ENCODE measurements at places on chromosomes 6 and 20. TPM values are rescaled to one million over a fixed set of nuclear protein-coding genes. Genes with fewer than 3 reads are reported as not detected.

The TSBP1 gene
- total RNA-seq: not detected

GRCh38 chr20:3297079-3297378 is 58.0 kb upstream of the SLC4A11 start:
- DNase-seq: no peak
- no peak overlapping the region for H3K4me3 ChIP-seq

DNA sequence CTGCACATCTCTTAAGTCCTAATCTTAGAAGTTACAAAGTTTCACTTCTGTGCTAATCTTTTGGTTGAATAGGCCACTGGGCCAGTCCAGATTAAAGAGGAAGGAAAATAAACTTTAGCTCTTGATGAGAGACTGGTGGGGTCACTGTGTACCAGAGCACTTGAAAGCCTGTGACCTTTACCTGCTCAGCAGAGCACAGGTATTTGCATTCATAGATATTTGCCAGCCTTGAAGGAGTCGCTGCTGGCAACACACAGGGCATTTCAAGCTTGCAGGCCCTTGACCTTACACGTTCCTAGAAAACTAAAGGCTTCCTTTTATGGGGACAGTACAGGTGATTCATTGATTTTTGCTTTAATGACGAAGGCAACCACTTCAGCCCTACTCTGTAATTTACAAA is 108.4 kb upstream of the SLC22A23 start:
- no peak overlapping the region for H3K27ac ChIP-seq
- DNase-seq: no peak
- no peaks in the 10 kb centered on the region for H3K36me3 ChIP-seq
- no peak overlapping the region for H3K4me3 ChIP-seq

The BPIFB4 gene
- not detected for total RNA-seq

The NFATC2 gene
- 14.0 TPM for total RNA-seq

The LRRC73 gene
- total RNA-seq: 0.58 TPM

DNA sequence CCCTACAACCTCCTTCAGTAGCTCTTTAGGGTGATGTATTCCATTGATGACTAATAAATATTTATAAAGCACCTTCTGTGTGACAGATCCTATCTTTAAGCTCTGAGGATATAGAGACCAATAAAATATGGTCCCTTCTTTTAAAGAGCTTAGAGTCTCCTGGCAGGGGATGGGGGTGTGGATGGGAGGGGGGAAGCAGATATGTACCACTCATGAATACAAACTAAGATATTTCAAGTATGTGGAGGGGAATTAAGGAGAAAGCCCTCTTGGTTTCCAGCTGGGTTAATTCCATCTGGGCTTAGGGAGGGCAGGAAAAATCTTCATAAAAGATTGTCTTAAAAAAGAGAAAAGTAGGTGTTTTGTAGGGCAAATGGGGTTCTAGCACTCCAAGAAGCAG is 21.6 kb upstream of the FBXO9 start:
- peaks cover 24% of the 10 kb centered on the region for H3K36me3 ChIP-seq
- no peak for DNase-seq
- no peak overlapping the region for H3K4me3 ChIP-seq
- H3K27ac ChIP-seq: no peak overlapping the region

The CEP85L gene
- total RNA-seq: 20.6 TPM

DNA sequence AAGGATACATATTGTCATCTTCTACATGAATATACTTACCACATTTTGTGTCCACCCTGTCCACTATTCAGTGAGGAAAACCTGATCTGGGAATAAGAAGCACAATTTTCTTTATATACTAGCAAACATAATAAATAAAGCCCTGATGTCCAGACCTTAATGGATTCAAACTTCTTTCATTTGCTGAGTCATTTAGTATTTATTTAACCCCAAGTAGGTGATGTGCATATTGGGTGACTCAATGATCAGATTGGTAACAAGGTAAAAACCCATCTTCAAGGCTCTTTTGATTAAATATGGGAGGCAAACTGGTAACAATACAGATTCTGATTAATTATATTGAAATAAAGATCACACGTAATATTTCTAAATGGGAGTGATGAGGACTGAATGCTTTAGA is 1159.8 kb upstream of the EYS start:
- H3K27me3 ChIP-seq: no peaks in the 10 kb centered on the region
- no peak overlapping the region for H3K27ac ChIP-seq
- H3K4me1 ChIP-seq: no peaks in the 10 kb centered on the region
- H3K4me3 ChIP-seq: no peak overlapping the region
- no peaks in the 10 kb centered on the region for H3K36me3 ChIP-seq
- DNase-seq: no peak

- no peak overlapping the region for H3K27ac ChIP-seq
- H3K36me3 ChIP-seq: no peaks in the 10 kb centered on the region
- H3K27me3 ChIP-seq: peaks cover 7% of the 10 kb centered on the region
- no peak for DNase-seq
Measured at GRCh38 chr20:1287306-1287705, 21.2 kb downstream of the SNPH start.

The TDRD6 gene
- 0.51 TPM for total RNA-seq

- H3K27ac ChIP-seq: peak overlapping the region; percentile 17
- peaks cover 29% of the 10 kb centered on the region for H3K4me1 ChIP-seq
- H3K36me3 ChIP-seq: peaks cover 4% of the 10 kb centered on the region
Measured at GRCh38 chr6:134287859-134288537, 29.9 kb downstream of the SGK1 start.

- H3K27ac ChIP-seq: no peak overlapping the region
- H3K27me3 ChIP-seq: no peaks in the 10 kb centered on the region
- H3K4me1 ChIP-seq: no peaks in the 10 kb centered on the region
- H3K4me3 ChIP-seq: no peak overlapping the region
- H3K36me3 ChIP-seq: peaks cover 24% of the 10 kb centered on the region
Measured at GRCh38 chr6:142218446-142218845, 71.4 kb downstream of the VTA1 start.

The CLPSL1 gene
- not detected for total RNA-seq

DNA sequence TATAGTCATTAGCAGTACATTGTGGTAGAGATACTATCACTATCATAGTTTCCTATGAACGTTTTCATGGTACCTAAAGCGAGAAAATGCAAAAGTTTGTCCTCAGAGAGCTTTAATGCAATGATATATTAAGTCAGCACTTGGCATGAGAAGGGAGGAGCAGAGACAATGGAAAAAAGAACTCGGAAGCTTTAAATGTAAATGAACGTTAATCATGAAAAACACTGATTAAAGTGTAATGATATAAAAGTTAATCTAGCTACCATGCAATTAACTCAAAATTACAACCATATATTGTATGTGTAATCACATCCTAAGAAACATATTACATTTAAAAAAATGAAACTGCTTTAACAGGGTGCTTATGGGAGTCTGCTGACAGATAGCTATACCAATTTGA is 282.7 kb downstream of the HDGFL1 start:
- no peak for DNase-seq
- H3K27ac ChIP-seq: peak overlapping the region; percentile 39
- H3K36me3 ChIP-seq: peaks cover 3% of the 10 kb centered on the region
- peaks cover 8% of the 10 kb centered on the region for H3K4me1 ChIP-seq

DNA sequence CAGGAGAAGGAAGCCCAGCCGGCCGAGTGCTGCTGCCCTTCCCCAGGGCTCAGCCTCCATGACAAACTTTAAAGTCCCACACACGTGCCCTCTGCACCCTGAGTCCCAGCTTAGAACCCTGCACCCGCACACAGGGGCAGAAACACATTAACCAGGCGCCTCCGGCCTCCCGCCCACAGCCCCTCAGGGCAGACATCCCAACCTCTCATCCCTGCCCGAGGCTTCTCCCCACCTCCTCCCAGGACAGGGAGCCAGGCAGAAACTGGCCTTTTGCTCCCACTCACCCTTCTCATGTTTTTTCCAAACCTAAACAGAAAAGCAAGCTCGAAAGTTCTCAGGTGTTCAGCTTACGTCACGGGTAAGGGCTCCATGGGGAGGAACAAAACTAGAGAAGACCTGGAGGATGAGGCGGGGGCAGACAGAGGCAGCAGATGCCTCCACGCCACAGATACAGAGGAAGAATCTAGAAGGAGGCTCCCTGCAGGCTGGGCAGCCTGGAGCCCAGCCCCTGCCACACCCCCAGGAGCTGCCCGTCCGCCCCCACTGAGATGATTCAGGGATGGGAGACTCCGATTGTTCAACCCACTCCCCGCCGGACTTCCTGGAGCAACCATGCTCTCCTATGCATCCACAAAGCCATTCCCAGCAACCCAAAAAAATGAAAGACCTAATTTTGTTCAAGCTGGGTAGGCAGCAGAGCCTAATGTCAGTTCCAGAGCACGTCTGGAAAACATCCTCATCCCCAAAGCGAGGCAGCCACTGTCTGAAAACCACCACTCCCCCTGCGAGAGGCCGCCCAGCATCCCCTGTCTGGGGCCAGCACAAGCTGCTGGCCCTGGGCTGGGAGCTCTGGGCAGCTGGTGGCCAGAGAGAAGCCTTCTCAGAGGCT is 8.8 kb downstream of the KCNQ2 start:
- no peaks in the 10 kb centered on the region for H3K36me3 ChIP-seq
- peaks cover 68% of the 10 kb centered on the region for H3K27me3 ChIP-seq
- no peak overlapping the region for H3K27ac ChIP-seq
- no peaks in the 10 kb centered on the region for H3K4me1 ChIP-seq
- DNase-seq: no peak
- no peak overlapping the region for H3K4me3 ChIP-seq

DNA sequence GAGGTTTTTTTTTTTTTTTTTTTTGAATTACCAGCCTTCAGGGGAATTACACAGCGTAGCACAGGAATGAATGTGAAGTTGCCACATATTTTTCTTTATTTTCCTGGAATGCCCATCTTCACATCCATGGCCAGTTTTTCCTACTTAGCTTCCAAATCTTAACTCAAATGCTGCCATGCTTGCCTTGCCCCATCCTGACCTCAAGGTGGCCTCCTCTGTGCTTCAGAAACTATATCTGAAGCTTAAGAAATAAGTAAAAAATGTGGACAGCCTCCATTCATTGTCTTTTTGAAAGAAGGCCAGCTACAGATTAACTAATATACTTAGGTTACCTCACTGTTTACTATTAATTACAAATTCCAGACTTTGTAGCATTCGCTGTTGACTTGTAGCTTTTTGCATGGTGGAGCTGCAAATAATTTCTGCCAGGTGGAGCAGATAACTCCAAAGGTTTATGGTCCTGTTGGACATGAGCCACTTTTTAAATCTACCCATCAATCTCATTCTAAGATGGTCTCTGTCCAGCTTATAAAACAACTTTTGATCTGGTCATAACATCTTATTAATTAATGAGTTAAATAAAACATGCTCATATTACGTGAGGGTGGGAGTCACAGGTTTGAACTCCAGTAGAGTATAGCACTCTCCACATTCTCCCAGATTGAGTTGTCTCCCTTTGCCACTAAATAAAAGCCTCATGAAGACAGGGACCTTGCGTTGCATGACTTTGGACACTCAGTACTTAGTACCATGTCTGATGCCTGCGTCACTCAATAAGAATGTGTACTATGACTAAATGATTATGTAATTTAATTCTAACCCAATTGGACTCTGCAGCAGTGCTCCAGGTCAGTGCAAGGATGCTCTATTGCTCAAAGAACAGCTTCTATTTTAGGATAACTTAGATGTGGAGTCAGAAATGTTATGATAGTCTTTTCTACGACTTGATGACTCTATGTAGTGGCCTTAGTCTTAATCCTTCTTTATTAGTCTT is 678.6 kb upstream of the CITED2 start:
- no peak overlapping the region for H3K4me3 ChIP-seq
- peaks cover 58% of the 10 kb centered on the region for H3K4me1 ChIP-seq
- no peaks in the 10 kb centered on the region for H3K36me3 ChIP-seq
- peak overlapping the region; percentile 47 for H3K27ac ChIP-seq
- no peaks in the 10 kb centered on the region for H3K27me3 ChIP-seq

GRCh38 chr6:75752365-75752764 is 3.3 kb downstream of the MYO6 start:
- no peak for DNase-seq
- peak overlapping the region; percentile 32 for H3K4me3 ChIP-seq
- no peaks in the 10 kb centered on the region for H3K27me3 ChIP-seq
- peaks cover 37% of the 10 kb centered on the region for H3K4me1 ChIP-seq
- peak overlapping the region; percentile 91 for H3K27ac ChIP-seq

- H3K27ac ChIP-seq: no peak overlapping the region
- no peak for DNase-seq
Measured at GRCh38 chr20:56487216-56487615, 18.8 kb downstream of the RTF2 start.

GRCh38 chr20:50625986-50626677 is 65.2 kb downstream of the RIPOR3 start:
- DNase-seq: no peak
- H3K27me3 ChIP-seq: no peaks in the 10 kb centered on the region
- H3K4me1 ChIP-seq: peaks cover 15% of the 10 kb centered on the region
- H3K27ac ChIP-seq: no peak overlapping the region

- no peaks in the 10 kb centered on the region for H3K36me3 ChIP-seq
- H3K4me1 ChIP-seq: peaks cover 4% of the 10 kb centered on the region
- no peak for DNase-seq
- no peaks in the 10 kb centered on the region for H3K27me3 ChIP-seq
- no peak overlapping the region for H3K27ac ChIP-seq
Measured at GRCh38 chr6:46104209-46104608, 25.6 kb upstream of the ENPP4 start.
